Mammary epithelial cell (primary cell): ENCODE measurements at places on chromosomes 11 and 22. TPM values are rescaled to one million over a fixed set of nuclear protein-coding genes. Genes with fewer than 3 reads are reported as not detected.

Gene LIPT2
- 2.9 and 4.3 TPM in 2 replicates for total RNA-seq

Gene ZC3H12C
- total RNA-seq, result 16.0 TPM

Gene ZNF215
- 9.2 and 10.0 TPM in 2 replicates for total RNA-seq

Gene SLC22A24
- not detected for total RNA-seq

Gene BMAL1
- 20.8 TPM for total RNA-seq

Gene GPR83
- under 0.01 TPM for total RNA-seq

Gene DCHS1
- total RNA-seq, result 0.50 TPM

Gene PDE2A
- 1.0 TPM for total RNA-seq

Gene SMIM38
- not detected in 2 replicates for total RNA-seq

DNA sequence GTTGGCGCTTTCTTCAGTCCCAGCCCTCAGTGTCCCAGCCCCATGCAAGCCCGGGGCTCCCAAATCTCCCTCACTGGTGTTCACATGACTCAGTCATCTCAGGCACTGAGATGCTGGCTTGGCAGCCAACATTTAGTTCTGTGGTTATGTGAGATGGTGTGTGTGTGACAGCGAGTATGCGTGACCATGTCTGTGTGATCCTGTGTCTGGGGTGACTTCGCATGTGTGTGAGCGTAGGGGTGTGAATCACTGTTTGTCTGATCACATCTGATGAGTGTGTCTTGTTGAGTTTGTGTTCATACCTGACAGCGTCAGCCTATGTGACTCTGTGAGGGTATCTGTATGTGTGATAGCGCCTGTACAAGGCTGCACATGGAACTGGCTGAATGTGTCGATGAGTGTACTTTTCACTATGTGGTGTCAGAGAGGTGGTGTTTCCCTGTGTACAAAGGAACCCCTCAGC, 16.2 kb downstream of the CREB3L1 start:
- no peak for DNase-seq

GRCh38 chr22:46812034-46812605, 49.7 kb downstream of the TBC1D22A start:
- DNase-seq, result no peak

DNA sequence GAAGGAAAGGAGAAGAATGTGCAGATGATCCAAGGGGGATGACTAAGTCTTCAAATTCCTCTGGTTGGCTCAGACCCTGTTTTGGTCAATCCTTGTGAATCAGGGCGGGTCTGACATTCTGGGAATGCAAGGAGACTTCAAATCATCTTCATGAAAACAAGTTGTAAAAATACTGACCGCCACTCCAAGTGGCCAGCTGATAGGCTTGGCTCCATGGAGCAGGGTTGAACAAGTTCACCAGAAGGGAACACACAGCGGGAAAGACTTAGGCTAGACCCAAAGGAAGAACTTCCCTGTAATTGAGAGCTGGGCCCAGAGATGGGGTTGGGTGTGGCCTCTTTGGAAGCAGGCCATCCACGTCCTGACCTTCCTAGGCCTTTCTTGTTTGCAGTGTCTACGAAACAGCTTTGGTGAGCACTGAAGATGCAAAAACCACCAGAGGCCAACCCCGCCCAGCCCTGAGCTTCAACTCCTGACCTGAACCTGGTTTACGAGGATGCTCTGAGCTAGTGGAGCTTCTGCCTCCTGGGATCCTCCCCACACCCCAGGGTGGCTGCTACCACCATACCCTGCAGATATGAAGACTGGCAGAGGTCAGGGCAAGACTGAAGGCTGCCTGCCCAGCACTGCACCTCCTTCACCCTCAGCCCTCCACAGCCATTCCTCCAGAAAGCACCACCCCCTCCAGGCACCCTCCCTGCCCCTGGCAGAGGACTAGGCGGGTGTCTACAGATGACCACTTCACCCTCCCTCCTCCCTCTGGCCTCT, 26.1 kb downstream of the GDPD5 start:
- peak; percentile 73 for DNase-seq

GRCh38 chr11:45906096-45906682, 882 bp downstream of the FREY1 start:
- DNase-seq, result no peak

DNA sequence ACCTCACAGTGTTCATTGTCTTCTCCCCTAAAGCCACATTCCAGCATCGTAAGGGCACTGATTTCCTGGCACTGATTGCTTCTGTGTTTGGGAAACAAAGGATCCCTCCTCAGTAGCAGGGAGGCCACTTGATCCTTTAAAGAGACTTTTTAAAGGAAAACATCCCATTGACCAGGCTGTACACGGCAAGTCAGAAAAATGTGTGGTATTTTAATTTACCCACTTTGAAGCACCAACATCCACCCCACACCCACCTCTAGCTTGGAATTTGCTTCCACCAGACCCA, 364.9 kb downstream of the SHANK2 start:
- no peak for DNase-seq

GRCh38 chr11:10856689-10857458, 979 bp downstream of the ZBED5 start:
- peak; percentile 60 for DNase-seq

DNA sequence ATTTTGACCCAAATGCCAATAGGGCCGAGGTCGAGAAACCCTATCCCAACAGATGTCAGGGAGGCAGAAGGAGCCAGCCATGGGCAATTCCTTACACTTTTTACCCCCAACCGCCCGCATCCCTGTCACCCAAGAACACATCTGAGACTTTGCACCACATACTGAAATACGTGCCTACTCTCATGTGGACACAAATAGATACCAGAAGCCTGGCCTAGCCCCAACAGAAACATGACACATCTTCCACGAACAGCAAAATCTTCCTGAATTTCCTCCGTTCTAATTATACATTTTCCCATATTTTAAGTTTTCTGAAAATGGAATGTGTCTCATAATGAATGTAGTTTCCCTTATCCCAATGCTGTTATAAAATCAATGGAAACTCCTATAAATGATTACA, 64.7 kb downstream of the SLC1A2 start:
- DNase-seq, result no peak

DNA sequence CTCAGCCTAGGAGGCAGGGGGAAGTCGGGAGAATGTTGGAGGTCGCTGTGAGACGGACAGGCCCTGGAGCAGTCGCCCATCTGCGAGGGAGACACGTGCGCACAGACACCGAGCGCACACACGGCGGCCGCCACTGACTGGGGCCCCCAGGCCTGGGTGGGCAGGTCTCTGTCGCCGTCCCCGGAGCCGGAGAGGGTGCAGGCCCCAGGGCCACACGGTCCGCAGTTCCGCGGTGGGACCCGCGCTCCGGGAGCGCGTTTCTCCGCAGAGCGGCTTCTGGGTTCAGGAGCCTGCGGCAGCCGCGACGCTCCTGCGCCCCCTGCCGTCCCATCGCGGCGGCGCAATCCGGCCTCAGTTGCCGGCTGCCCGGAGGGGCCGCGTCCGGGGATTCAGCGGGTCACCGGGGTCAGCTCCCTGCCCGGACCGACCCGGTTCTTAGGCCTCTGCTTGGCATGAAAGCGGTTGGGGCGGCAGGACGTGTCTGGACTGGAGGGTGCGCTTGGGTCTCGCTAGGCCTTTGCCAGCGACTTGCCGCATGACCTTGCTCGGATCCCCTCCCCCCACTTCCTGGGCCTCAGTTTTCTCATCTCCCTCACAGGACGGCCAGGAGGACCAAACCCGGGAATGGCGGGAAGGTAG, 31.2 kb downstream of the PDE2A start:
- DNase-seq, result no peak

GRCh38 chr11:61429346-61429690, 457 bp downstream of the CPSF7 start:
- DNase-seq, result peak; percentile 46

DNA sequence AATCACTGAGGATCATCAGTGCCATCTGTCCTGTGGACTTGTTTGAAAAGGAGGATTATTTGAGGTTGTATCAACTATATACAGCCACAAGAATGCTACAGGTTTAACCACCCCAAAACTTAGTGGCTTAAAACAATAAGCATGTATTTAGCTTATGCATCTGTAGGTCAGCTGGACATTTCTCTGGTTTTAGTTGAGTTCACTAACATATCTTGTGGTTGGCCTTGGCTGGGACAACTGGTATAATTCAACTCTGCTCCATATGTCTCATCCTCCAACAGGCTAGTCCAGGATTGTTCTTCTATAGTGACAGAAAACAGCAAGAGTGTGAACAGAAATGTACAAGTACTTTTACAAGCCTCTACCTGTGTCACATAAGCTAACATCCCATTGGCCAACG, 49.9 kb upstream of the SOX6 start:
- no peak for DNase-seq

DNA sequence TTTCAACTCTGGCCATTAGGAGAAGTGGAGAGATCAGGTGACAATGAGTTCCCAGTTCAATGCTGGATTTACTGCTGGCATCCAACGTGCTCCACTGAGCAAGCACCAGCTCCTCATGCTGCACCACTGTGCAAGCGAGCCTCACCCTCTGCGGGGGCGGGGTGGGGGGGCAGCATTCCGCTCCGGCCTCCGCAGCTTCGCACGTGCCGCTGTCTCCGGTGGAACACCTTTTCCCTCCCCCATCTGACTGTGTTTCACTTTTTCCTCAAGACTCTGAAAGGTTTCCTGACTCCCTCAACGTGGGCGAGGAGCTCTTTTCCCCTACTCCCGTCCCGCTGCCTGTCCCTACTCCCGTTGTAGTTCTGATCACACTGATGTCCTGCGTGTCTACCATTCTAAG, 835 bp upstream of the RHOD start:
- DNase-seq, result peak; percentile 82

GRCh38 chr22:49853981-49854831, 562 bp downstream of the ZBED4 start:
- peak; percentile 29 for DNase-seq

DNA sequence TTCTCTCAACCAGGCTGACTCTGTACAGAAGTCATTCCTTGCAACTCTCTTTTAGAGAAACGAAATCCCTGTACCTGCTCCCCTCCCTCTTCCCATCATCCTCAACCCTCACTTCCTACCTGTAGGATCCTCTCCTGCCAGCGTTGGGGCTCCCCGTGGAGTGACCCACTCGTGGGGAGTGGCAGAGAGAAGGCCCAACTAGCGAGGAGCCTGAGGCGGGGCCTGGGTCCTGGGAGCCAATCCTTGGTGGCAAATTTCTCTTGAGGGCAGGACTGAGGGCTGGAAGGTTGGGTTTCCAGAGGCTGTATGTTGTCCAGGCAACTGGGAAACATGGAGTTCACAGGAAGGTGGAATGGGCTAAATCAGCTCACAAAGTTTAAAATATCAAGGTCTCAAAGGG, 10.4 kb downstream of the NHERF4 start:
- DNase-seq, result peak; percentile 48

DNA sequence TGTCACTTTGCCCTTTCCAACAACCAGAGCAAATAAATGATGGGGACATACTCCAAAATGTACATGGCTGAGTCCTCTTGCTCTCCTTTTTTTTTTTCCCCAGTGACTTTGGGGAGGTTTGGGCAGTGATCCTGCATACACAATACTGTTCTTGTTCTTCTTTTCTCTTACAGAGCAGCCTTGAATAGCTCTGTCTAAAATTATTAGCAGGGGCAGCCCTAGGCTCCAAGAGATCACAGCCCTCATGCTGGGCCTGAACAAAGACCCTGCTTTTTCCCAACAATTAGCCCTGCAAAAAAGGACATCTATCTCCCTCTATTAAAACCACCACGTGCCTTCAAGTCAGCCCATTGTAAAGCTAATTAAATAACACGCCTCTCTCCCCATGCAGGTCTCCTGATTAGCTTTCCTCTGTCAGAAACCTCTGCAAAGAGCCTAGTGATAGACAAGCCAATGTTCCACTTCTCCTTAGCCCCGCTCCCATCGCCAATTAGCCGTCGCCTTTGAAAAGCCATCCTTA, 54.7 kb downstream of the ETS1 start:
- no peak for DNase-seq

- no peak for DNase-seq
Observed at GRCh38 chr22:17924076-17924475, 100.3 kb downstream of the MICAL3 start.

DNA sequence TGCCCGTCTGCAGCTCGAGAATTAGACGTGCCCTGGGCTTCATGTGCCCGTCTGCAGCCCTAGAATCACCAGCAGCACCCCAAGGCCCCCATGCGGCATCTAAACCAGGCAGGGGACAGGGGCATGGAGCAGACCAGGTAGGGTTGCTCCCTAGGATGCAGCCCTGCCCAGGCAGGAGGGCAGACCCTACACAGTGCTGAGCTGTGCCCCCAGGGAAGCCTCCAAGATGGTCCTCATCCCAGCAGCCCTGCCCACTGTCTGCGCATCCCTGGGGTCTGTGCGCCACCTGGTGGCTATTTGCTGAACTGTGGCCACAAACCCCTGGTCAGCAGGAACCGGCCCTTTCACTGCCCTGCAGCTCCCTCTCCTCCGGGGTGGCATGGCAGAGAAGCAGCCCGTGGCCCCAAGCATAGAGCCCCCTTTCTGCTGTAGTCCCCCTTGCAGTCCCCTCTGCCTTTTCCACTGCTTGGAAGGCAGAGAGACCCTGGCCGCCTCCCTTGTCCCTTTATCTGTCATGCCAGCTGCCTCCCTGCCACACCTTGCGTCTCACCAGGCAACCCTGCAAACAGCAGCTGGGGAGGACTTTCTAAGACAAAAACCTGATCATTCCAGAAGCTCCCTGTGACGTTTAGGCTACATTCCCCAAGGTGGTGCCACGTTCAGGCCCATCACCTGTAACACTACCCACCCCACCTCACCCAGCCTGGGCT, 86.6 kb downstream of the KCNQ1 start:
- peak; percentile 12 for DNase-seq

- no peak for DNase-seq
Observed at GRCh38 chr22:43535336-43535735, 123.5 kb downstream of the MPPED1 start.

GRCh38 chr11:98600103-98600502, 420.6 kb upstream of the CNTN5 start:
- DNase-seq, result no peak

- no peak for DNase-seq
Observed at GRCh38 chr11:2746401-2747247, 46.8 kb upstream of the KCNQ1OT1 start.

DNA sequence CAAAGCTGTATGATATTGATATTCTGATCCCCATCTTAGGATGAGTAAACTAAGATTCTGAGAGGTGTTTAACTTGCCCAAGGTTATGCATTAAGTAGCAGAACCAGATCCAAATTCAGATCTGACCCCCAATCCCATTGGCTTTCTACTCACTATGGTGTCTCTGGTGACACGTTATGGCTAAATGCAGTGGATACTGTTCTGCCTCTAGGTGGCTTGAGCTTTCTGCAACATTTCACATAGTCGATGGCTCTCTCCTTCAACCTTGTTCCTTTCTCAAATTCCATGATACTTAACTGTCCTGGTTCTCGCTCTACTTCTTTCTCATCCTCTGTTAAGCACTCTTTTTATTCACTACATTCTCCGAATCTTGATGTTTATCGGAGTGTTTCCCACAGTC, 9.4 kb downstream of the C11orf97 start:
- DNase-seq, result no peak
